Activated T-helper 17 cell treated with anti-CD3 and anti-CD28 coated beads, Interleukin-2, amount 50 U/mL, for 72 hours (primary cell): ENCODE measurements at places on chromosomes 4 and X. TPM values are rescaled to one million over a fixed set of nuclear protein-coding genes. Genes with fewer than 3 reads are reported as not detected.

FGB gene
- total RNA-seq: not detected

CYLC1 gene
- total RNA-seq: not detected

MAGED4 gene
- total RNA-seq: 0.61 TPM

MAGEH1 gene
- total RNA-seq: 14.5 TPM

CASP3 gene
- total RNA-seq: 65.2 TPM

CCKAR gene
- not detected for total RNA-seq

KLHL4 gene
- total RNA-seq: not detected

POF1B gene
- total RNA-seq: 0.24 TPM

HAUS3 gene
- total RNA-seq: 27.1 TPM

NAT8L gene
- 0.22 TPM for total RNA-seq

SYP gene
- total RNA-seq: 16.6 TPM

NHS gene
- 0.79 TPM for total RNA-seq

KLHL8 gene
- 5.6 TPM for total RNA-seq

PCDH7 gene
- not detected for total RNA-seq

NMU gene
- 1.0 TPM for total RNA-seq

KIT gene
- total RNA-seq: 0.69 TPM

CCDC110 gene
- total RNA-seq: 1.2 TPM

ACE2 gene
- 0.16 TPM for total RNA-seq

PQBP1 gene
- total RNA-seq: 95.7 TPM

TMEM31 gene
- total RNA-seq: not detected

CACNA1F gene
- total RNA-seq: 0.82 TPM

NFXL1 gene
- 12.4 TPM for total RNA-seq

ENOPH1 gene
- total RNA-seq: 61.1 TPM

CT45A2 gene
- total RNA-seq: not detected

UFSP2 gene
- total RNA-seq: 32.9 TPM

UGT2B15 gene
- not detected for total RNA-seq

SSX2 gene
- not detected for total RNA-seq
